Epithelial cell of esophagus (primary cell): ENCODE measurements at places on chromosomes 2 and 18.
A peak's percentile ranks its signal among the peaks of the same experiment; 100 is the strongest.

DNA sequence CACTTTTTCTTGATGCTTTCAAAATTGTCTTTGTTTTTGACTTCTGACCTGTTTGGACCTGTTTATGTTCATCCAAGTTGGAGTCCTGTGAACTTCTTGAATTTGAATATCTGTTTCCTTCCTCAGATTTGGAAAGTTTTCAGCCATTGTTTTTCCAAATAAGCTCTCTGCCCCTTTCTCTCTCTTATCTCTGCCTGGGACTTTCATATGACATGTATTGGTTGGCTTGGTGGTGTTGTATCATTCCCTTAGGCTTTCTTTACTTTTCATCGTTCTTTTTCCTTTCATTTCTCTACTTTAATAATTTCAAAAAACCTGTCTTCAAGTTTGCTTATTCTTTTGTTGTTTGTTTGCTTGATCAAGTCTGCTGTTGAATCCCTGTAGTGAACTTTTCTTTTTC, 60.1 kb upstream of the LDLRAD4 start:
- DNase-seq, result no peak

GRCh38 chr2:88658326-88658725, 31.1 kb upstream of the EIF2AK3 start:
- DNase-seq, result peak; percentile 55

GRCh38 chr2:28644760-28645159, 106.9 kb upstream of the PPP1CB start:
- no peak for DNase-seq

GRCh38 chr2:238107525-238108422, 7.6 kb downstream of the ESPNL start:
- DNase-seq, result no peak

DNA sequence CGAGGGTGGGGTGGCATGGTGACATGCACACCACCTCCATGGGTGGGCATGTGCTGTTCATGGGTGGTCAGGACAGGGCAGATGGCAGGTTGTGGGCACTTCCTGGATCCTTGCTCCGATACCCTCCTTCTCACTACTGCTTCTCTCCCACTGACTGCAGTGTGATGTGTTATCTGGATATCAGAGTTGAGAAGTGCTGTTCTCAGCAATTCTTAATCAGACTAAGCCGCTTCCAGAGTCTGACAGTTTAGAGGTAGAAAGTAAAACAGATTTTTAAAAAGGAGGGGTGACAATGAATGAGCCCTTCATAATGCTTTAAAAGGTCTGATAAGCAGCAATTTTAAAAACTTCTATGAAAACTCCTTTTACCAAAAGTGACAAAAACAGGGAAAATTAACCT, 33.9 kb downstream of the SIGLEC15 start:
- no peak for DNase-seq

- no peak for DNase-seq
Measured at GRCh38 chr2:235541838-235542549, 48.2 kb downstream of the AGAP1 start.
